Nucleus accumbens (tissue), 56 donors: ENCODE measurements at places on chromosomes 2 and 18.
A peak's percentile ranks its signal among the peaks of the same experiment; 100 is the strongest.

DNA sequence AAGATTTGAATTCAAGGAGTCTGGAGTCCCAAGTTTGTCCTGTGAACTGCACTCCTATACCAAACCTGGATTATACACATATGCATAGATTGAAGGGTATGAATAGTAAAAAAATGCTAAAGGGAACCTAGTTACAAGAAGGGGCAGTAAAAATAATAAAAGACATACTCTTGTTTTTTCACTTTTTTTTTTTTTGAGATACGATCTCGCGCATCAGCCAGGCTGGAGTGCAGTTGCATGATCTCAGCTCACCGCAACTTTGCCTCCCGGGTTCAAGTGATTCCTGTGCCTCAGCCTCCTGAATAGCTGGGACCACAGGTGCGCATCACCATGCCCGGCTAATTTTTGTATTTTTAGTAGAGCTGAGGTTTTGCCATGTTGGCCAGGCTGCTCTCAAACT, 22.3 kb downstream of the KRTCAP3 start:
- DNase-seq = no peak

DNA sequence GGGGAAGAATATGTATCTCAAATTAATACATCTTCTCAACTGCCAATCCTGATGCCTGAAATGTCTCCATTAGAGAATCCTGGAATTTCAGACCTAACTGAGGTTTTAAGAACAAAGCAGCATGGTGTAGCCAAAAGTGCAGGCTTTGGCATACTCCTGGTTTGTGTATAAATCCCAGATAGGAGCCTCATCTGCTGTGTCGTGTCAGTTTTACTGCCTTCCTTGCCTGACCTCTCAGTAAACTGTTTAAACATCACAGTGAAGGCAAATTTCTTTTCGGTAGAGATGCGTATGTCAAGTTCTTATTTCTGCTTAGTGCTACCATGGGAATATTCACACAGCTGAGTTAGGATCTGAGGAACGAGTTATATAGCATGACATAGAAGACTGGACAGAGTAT, 7.3 kb downstream of the SCG2 start:
- DNase-seq = no peak

DNA sequence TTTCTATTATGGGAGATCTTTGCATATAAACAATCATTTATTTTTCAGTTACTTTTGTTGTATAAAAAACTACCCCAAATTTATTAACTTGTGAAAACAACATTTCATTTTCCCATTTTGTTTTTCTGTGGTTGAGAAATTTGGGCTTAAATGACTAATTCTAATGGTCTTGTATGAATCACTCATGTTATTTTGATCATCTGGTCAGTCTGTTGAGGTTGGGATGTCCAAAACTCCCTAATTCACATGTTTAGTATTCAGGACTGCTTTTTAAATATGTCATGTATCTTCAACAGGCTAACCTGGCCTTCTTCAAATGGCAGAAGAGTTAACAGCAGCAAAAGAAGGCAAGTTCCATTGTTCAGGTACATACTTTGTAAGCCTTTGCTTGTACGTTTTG, 788.1 kb downstream of the TRIB2 start:
- no peak for DNase-seq

DNA sequence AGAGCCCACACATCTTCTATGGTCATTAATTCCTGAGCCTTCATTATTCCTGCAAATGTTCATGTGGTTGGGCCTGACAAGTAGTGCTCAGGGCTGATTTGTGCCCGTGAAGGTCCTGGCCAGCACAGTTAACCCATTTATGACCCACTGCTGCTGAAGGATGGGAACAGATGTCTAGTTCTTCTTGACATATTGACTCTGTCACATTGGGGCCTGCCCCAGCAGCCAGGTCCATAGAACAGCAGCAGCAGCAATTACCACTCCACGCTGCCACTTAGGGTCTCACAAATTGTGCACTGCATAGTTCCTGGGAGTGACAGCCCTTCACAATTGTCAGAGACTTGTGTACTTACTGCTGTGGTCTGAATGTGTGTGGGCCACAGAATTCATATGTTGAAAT, 442.3 kb upstream of the RGPD4 start:
- no peak for DNase-seq

DNA sequence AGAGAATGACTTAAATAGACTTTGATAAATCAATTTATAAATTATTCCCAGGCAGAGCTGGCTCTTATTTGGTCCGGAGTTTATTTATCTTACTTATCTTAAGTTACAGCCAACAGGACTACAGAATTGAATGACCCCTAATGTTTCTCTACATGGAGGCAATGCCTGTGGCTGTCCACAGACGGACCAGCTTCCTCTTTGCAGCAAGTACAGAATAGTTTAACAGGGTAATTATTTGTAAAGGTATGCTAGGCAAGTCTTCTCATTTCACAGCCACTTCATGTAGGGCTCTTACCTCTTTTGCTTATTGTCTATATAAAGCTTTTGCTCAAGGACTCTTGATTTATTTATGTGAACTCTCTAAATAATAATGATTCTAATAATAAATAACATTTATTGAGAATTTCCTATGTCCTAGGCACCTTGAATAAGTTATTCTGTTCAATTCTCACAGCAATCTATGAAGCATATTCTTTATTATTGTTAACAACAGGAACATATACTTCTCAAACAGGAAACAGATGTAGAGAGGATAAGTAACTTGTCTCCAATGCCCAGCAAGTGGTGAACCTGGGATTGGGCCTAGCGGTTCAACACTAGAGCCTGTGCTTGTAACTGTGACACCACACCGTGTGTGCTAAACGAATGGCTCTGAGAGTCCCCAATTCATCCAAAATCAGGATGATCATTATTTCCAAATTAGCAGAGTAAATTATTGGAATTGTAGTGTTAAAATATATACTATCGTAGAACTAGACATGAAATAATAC, 58.8 kb upstream of the NXPH2 start:
- DNase-seq = no peak

GRCh38 chr2:203859030-203859789, 8.4 kb upstream of the CTLA4 start:
- no peak for DNase-seq

GRCh38 chr2:61327173-61327572, 143.7 kb downstream of the USP34 start:
- DNase-seq = no peak

- DNase-seq = no peak
Measured at GRCh38 chr2:20457661-20458630, 11.1 kb downstream of the RHOB start.

DNA sequence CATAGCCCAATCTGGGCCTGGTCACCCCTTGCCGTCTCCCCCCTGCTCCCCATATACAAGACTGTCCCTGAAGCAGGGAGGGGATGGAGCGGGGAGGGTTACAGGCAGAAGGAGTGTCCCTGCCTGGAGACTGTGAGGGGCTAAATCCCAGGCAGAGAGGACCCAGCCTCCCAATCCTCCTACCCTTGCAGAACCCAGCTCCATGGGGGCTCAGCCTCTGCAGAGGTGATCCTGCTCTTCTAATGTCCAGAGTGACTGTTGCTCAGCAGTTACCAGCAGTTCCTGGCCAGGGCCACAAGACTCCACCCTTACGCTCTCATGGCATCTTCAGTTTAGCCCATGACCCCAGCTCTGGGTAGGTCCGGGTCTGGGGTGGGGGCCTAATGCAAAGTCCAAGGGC, 58.1 kb downstream of the COA5 start:
- DNase-seq = no peak

DNA sequence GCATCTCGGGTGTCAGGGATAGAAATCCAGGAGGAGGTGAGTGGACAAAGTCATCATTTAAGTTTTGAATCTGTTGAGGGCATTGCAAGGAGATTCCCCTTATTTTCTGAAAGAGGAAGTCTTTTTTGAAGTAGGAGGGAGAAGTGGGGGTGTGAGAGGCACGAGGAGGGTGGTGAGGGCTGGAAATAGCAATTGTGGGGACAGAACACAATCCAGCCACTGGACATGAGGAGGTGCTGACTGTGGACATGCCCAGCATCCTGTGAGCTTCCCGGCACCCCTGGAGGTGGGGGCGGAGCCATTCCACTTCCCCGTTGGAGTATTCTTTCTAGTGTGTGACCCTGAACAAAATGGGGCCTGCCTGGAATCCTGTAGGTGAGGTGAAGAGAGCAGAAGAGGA, 310.7 kb upstream of the EPAS1 start:
- no peak for DNase-seq

- DNase-seq = no peak
Measured at GRCh38 chr18:12651651-12652050, 6.3 kb downstream of the SPIRE1 start.

GRCh38 chr2:240623531-240624010, 1.7 kb upstream of the GPR35 start:
- DNase-seq = no peak

DNA sequence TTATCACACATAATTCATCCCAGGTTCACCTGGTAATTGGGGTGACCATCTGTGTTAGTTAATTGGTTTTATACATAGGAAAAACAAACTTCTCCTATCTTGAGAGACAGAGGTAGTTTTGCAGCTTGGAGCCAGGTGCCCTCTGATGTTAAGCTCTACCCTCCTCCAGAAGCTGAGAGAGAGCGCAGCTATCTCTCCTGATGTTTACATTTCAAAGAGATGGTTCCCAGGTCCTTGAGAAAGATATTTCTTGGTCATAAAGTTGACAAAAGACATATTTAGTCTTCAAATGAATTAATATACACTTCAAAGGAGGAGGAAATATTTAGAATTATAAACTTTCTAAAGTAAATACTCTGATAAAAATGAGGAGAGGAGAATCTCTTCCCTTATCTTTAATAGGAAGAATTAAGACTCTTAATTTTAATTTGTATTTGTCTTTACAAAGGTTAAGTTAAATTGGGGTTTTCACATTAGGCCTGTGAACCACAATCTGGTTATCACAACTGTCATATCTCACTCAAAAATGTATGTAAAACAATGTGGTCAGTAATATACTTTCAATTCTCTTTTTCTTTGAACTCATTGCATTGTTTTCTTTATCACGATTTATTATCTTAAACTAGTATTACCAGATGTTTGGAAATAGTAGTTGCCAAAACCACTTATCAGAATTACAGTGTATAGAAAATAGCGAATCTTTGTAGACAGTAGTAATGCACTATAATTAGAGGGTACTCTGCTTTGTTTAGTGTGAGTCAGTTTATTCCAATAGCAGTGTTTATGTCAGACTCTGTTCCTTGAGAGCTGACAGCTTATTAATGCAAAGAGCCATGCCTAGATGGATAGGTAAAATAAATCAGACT, 26.8 kb downstream of the SERPINB4 start:
- no peak for DNase-seq

GRCh38 chr2:42169100-42169873, at the start of gene EML4:
TSS of gene EML4 (plus strand) at chr2:42169353. CDS start at chr2:42169612, 259 bp downstream.
- DNase-seq = peak; percentile 86

DNA sequence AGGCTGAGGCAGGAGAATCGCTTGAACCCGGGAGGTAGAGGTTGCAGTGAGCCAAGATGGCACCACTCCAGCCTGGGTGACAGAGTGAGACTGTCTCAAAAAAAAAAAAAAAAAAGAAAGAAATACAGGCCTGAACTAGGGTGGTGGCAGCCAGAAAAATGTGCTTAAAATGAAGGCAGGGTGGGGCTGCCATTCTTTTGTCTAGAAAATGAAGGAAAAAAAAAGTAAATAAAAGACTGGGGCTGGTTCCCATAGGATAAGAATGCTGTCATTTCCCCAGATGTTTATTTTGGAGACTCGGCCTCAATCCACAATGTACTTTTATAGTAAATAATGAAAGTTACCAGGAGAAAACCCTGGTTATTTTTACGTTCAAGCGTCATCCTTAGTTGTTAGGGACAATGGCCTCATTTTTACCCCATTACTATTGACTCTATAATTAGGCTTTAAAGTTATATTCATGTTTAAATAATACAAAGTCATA, 58.9 kb downstream of the ATP8B1 start:
- no peak for DNase-seq

DNA sequence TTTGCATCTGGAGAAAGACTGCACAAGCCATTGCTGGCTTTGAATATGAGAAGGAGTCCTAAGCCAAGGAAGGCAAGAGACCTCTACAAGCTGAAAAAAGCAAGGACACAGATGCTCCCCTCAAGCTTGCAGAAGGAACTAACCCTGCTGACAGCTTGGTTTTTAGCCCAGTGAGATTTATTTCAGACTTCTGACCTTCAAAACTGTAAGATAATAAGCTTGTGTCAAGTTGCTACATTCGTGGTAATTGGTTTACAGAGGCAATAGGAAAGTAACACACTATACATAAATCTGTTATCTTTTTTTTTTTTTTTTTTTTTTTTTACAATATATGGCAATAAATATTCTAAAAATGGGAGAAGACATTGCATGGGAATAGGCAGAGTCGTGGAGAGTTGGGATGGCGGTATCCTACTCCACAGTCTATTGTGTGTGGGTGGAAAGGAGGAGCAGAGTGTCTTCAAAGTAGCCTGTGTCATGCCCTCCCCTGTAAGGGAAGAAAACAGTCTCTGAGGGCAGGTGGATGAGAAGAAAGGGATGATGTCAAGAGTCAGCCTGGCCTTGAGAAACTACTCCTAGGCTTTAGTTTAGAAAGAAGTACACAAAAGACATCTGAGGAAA, 196.9 kb downstream of the THSD7B start:
- DNase-seq = no peak

- DNase-seq = no peak
Measured at GRCh38 chr18:24560511-24560981, 100.1 kb downstream of the HRH4 start.

GRCh38 chr2:201150454-201151020, 32.4 kb upstream of the CASP10 start:
- DNase-seq = no peak

GRCh38 chr2:24621779-24622538, 130.9 kb downstream of the NCOA1 start:
- DNase-seq = no peak

DNA sequence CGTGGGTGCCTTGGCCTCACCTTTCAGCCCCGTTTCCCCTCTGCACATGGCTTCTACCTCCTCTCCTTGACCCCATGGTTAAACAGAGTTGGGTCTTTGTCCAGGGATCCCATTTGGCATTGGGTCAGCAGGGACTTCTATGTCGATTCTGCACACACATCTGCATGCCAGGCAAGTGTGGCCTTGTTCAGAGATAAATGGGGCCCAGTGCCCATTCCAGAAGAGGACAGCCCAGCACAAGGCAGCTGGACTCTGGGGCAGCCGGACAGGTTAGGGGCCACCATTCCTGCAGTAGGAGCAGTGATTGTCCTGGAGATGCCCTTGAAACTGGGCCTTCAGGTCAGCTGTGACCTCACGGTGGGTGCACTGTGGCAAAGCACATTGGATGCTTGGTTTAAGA, 13.1 kb downstream of the CABLES1 start:
- DNase-seq = no peak

DNA sequence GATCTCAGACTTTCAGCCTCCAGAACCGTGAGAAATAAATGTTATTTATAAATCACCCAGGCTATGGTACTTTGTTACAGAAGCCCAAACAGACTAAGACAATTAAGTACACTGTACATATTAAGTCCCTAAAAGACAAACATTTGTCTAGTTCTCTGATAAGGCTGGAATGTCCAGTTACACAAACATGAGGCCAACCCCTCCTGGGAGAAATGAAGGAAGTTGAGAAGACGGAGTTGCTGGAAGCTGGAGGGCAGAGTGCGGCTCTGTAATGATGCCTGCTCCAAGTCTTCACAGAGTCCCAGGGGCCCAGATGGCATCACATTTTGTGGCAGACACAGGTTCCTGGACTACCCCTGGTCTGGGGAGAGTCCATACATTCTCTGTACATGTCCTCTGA, 79.2 kb upstream of the ST8SIA3 start:
- no peak for DNase-seq
